Thoracic aorta (tissue), 2 donors: ENCODE measurements at places on chromosomes 4 and X.

- DNase-seq = no peak
Measured at GRCh38 chr4:15162465-15163283, 160.4 kb downstream of the CPEB2 start.

DNA sequence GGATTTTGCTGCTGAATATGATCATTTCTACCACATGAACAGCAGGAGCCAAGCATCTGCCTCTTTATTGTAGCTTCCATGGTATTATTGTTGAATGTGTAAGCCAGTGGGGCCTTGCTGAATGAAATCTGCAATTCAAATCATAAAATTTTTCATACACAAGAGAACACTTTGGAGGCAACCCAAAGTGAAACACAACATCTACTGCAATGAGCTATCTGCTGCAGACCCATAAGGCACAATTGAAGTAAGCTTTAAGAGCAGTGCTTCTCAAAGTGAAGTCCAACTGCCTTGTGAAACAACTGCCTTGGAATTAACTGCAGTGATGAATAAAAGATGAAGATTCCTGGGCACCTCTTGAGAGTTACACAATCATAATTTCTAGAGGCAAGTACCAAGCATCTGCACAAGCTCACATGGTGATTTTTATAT is 626.3 kb upstream of the INTU start:
- DNase-seq = no peak

- DNase-seq = no peak
Measured at GRCh38 chrX:71227370-71228062, 4.5 kb downstream of the GJB1 start.

GRCh38 chrX:135295944-135296305 is 13.4 kb upstream of the ETDC start:
- no peak for DNase-seq

- DNase-seq = no peak
Measured at GRCh38 chr4:176261481-176261880, 7.5 kb downstream of the ASB5 start.

DNA sequence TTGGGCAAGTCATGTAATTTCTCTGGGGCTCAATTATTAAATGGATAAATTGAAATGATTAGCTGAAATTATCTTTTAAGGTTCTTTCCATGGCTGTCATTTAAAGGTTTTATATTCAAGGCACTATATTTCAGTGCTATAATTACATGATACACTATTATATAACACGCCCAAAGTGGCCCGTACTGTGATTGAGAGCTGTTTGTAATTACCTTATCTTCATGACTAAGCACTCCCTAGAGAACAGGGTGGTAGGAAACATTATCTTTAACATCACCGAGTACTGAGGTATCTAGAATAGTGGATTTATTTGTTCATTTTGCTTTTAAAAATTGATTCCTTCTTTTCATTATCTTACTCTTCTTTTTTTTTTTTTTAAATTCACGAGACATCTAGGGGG is 79.0 kb downstream of the DIAPH2 start:
- DNase-seq = no peak
